Stimulated activated CD8-positive, alpha-beta memory T cell treated with anti-CD3 and anti-CD28 coated beads, Interleukin-2, amount 100 ng/mL, for 1 hour (primary cell): ENCODE measurements at places on chromosomes 5 and 9.

DNA sequence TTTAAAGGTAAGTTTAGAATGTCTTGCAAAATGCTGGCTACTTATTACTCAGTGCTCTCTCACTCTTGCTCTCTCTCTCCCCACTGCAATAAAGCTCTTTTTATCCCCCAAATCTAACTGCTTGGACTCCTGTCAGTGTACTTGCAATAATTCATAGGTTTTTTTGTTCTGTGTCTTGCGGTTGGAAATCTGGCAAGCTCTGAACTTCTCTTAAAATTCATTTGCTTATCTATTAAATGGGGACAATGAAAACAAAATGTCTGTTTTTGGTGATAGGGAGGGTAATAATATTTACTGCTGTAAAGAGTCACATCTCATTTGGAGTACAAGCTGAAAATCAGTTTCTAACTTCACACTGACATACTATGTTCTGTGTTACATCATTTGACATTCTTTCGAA is 18.7 kb upstream of the OR13D1 start:
- DNase-seq, result no peak

DNA sequence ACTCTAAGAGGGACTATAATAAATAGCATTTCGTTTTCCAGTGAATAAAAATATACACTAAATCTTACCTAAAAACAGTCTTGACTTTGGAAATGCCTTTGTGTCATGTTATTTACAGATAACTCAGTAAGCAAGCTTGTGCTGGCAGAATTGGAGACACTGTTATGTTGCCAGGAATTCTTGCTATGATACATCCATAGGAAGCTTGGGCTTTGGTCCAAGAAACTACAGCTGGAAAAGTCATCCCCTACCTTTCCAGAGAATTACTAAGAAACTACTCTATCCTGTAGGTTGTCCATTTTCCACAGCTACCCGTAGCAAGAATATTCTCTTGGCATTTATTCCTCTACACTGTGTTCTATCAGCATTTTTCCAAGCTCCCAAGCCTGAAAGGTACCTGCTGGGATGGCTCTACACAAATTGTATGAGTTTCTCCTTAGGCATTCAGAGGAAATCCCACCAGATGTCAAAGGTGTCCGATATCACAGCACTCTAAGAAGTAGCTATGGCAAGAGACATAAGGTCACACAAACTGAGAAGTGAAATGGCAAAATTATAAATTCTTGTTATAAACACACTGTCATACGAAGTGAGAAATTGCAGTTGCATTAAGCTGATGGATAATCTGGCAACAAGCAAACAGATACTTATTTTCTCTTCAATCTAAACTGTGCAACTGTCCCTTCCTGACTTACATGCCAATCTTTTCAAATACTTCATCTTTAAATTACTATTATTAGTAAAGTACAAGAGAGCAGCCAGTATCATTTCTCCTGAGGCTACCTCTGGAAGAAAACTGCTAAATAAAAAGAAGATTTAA is 68.5 kb downstream of the MCTP1 start:
- no peak for DNase-seq

DNA sequence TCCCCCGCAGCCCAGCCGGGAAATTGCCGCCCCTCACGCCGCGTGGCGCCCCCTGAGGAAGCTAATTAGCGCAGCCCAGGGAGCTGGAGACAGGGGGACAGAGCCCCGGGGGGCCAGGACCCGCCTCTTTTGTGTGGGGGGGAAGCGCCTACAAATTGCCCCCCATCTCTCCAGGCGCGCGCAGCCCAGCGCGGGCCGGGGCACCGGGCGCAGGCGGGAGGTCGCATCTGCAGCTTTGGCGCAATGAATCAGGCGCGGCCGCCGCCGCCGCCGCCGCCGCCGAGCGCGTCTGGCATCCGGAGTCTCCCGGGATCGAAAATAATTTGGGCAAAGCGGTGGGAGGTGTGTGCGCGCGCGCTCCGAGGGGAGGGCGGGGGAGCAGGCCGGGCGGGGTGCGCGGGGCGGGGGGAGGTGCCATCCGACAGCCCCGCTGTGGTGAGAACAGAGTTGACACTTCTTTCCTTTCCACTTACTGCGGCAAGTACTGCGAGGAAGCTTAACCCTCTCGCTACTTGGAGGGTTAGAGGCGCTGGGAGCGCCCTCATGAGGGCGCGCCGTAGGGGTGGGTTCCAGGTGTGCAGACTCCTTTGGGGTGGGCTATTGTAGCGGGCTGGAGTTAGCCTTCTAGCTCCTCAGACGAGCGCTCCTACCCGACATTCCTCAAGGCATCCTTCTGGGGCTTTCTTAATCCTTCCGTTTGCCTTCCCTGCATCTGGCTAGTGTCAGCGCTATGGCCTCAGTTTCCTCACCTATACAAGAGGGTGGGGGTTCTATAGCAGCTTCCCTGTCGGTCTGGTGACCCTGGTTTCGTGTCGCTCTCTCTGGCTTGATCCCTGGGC is 63.1 kb downstream of the CXXC5 start:
- peak; percentile 39 for DNase-seq

GRCh38 chr5:116543501-116543900 is 31.1 kb downstream of the SEMA6A start:
- DNase-seq, result no peak

- DNase-seq, result no peak
These were observed 187.8 kb downstream of the FANCC start for GRCh38 chr9:95129476-95130291.

DNA sequence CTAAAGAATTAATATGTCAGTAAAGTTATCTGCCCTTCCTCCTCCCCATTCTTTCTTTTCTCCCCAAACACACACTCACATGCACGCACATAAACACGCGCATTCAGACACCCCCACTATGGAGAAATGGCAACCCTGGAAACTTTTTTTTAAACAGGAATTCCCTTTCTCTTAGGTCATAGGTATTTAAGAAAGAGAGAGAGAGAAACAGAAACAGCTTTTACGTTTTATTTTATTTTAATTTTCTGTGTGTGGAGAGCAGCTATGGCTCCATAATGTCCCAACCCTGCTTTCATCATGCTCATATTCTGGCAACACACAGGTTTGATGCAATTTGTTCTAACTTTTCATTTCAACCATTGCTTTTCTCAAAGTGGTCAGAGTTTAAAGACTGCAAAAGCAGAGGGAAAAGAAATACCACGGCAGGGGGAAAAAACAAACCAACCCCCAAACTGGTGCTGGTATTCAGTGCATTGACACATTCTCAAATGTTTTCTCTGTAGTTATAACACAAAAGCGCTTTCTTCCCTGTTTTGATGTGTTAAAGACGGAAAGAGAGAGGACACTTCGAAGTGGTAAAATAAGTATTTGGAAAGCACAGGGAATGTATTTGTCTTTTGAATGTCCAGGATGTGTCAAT is 126.0 kb upstream of the TMEM161B start:
- no peak for DNase-seq

- no peak for DNase-seq
These were observed 76.5 kb downstream of the WNK2 start for GRCh38 chr9:93260263-93261066.

GRCh38 chr9:129879991-129880653 is 44.9 kb downstream of the USP20 start:
- no peak for DNase-seq

DNA sequence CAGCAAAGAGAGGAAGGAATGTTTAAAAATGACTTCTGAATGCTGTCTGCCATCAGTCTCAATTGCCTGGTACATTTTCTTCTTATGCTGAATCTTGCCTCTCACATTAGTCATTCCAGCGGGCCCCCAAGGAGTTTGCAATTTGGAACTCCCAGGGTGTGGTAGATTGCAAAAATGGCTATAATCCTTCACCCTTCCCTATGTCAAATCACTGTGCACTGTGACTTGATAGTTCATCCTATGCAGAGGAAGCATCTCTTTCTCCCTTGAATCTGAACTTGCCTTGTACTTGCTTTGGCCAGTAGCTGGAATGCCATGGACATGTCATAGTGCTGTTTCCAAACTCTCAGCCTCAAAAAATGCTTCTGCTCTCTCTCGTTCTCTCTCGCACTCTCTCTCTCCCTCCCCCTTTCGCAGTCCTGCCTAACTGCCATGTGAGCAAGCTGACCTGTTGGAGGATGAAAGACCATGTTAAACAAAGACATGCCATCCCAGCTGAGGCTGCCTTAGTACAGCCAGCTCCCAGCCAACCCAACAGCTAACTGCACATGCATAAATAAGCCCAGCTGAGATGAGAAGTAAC is 284.0 kb upstream of the TLE4 start:
- DNase-seq, result no peak

GRCh38 chr5:138616508-138616907 is 41.3 kb upstream of the HSPA9 start:
- DNase-seq, result no peak

GRCh38 chr5:176532795-176533194 is 4.4 kb downstream of the RNF44 start:
- no peak for DNase-seq

DNA sequence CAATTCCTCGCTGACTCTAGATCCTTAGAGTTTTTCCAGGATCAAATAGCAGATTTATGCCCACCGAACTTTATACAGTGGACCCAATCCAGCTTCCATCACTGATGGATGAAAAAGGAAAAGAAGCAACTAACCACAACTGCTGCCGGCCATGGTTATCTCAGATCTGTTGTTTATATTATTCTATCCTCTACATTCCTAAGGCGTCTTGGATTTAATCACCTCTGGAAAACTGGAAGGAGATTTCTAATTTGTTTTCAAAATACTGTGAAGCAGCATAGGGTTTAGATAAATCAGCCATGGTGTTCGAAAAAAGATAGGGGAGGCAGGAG is 663 bp upstream of the ZNF366 start:
- DNase-seq, result no peak

- DNase-seq, result no peak
These were observed 78.7 kb upstream of the UNC5A start for GRCh38 chr5:176731506-176732160.

DNA sequence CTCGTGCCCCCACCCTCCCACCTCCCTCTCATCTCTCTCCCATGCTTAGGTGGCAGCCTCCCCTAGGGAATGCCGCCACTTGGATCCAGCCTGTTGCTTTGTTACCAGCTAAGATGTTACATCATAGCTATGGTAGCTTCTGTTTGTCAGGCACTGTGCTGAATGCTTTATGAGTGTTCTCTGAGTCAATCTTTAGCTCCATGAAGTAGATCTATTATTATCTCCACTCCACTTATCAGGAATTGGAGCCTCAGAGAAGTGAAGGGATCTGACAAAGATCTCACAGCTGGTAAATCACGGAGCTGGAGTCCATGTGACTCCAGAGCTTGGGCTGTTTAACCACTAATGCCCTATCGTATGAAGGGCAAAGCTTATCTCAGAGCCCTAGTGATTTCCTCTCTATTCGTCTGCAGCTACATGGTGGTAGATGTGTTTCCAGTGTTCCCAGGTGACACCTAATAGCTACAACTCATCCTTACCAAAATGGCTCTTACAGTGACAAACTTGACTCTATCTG is 54.1 kb downstream of the GARNL3 start:
- no peak for DNase-seq

- DNase-seq, result no peak
These were observed 126.8 kb downstream of the NXNL2 start for GRCh38 chr9:88661759-88662158.

- no peak for DNase-seq
These were observed 53.7 kb downstream of the KDM4C start for GRCh38 chr9:6811436-6811835.

- DNase-seq, result no peak
These were observed 326.5 kb downstream of the SH3GL2 start for GRCh38 chr9:17905366-17905765.

- no peak for DNase-seq
These were observed 14.4 kb upstream of the CEP78 start for GRCh38 chr9:78221425-78221824.

DNA sequence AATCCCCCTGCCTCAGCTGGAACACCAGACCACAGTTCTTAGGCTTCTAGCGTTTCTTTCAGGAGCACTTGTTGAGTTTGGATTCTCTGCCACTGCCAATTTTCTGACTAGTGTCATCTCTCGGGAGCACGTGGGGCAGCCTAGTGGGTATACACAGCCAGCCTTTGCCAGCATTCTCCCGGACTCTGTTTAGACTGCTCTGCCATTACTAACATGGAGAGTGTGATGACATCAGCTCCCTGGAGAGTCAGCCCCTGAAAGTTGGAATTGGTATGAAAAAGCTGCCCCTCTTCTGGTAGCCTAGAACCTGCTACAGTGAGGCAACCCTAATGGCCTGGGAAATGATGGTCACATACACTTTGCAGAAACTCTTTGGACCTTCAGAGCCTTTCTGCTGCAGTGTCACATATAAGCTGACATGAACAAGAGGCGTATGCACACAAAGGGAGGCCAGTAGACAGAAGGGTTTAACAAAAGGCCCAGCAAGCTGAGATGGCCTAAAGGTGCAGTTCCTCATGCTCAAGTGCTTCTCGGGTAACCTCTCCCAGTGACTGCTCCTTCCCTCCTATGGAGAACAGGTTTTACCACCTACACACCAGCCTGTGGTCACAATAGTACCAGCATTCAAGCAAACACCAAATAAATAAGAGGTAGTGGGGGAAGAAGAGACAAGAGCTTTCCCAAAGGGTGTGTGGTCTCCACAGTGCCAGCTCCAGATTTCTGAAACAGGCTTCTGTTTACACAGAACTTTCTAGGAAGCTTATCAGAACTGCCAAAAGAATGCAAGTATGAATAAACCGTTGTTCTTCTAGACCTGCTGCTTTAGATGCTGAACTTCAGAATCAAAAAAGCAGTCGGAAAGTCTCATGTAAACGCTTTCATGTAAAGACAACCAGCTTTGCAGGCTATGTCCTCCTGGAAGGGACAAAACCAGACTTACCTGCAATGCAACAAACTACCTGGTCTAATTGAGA is 16.5 kb downstream of the SPACA9 start:
- DNase-seq, result no peak

DNA sequence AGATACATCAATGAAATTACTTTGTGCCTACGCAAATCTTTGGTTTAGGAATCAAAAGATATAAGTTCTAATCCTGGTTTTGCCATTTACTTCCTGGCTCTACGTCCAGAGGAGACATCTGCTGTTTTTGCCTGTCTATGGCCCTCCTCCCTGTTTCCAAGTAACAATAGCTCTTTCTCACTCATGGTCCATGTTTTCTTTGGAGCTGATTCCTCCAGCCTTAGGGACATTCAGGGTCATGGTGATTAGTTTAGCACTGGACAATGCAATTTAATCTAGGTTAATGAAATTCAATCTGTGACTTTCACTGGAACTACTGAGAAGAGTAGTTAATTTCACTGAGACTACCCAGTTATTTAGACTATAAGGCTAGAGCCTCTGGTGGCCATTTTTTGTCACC is 170.6 kb downstream of the SEMA6A start:
- no peak for DNase-seq

DNA sequence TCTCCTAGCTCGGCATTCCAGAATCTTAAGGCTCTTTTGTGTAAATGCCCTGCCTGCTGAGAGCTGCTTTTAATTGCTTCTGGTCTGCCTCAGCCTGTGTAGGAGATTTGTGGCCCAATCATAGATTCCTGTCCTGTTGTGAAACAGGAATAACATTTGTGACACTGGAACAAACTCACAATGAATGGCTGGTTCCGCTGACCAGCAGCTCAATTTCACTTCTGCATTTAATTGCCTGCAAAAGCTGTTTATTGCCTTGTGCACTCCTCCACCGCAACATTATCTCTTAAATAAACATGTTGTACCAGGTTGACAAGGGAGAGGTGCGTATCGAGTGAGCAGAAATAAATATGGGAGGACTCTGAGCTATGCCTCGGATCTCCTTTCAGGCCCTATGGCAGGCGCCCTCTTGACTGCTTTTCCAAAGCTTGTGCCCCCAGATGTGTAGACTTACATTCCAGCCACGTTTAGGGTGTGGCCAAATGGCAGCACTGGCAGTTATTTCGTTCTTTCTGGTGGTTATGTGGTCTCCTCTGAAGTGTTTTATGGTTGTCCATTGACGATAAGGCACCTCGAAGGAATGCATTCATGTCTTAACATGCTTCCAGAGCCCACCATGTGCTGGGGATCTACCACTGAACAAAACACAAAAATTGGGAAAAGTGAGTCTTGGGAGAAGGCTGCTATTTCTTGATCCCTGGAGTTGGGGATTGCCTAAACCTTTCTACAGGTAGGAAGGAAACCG is 58.1 kb downstream of the DMRT1 start:
- no peak for DNase-seq
